ENCODE measurements at places on chromosomes 16 and 17. TPM values are rescaled to one million over a fixed set of nuclear protein-coding genes. Genes with fewer than 3 reads are reported as not detected.
A peak's percentile ranks its signal among the peaks of the same experiment; 100 is the strongest.

- no peak for DNase-seq
Measured at GRCh38 chr16:63447121-63447520, 1410.9 kb upstream of the CDH8 start.

DNA sequence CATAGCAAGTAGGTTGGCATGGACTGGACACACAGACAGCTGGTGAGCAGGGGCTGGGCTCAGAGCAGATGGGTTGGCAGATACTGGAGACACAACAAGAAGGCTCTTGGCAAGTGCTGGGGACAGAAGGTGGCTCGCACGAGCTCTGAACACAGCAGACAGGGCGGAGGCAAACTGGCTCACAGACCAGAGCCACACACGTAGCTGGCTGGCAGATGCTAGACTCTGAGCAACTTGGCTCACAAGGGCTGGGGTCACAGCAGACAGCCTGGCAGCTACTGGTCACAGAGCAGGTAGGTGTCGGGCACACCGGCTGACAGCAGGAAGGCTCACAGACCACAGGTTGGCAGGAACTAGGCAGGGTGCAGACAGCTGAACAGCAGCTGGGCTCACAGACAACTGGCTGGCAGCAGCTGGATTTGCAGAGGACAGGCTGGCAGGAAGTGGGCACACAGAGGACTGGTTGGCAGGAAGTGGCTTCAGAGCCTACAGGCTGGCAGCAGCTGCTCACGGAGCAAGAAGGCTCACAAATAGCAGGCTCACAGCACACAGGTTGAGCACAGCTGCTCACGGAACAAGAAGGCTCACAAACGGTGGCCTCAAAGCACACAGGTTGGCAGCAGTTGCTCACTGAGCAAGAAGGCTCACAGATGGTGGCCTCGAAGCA lies 725 bp downstream of the KRTAP16-1 start:
- no peak for DNase-seq

DNA sequence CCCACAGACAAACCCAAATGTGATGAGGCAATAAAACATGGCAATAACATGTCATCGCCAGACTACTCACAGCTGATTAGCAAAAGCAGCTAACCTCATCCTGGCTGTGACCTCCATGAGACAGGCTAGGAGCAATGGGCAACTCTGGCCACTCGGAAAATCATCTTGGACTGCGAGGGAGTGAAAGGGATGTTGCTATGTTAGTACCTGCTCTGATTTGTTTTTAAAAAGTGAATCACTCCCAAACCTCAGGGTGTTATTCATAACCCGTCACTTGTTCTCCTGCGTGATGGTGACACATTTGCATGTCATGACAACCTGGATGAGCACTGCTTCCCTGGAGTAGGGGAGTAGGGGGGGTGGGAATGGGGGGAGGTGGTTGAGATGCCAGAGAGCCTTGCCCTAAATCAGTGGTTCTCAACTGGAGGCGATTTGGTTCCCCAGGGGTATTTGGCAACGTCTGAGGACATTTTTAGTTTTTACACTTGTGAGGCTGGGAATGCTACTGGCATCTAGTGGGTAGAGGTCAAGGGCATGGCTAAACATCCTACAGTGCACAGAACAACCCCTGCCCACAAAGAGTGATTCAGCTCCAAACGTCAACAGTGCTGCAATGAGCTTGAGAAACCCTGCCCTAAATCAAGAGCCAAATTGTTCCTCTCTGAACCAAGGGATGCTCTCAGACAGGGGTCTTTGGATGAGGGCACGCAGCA lies 241.7 kb downstream of the SOX9 start:
- DNase-seq, result peak; percentile 97

GRCh38 chr17:45440161-45440778 lies 7.6 kb upstream of the ARHGAP27 start:
- no peak for DNase-seq

DNA sequence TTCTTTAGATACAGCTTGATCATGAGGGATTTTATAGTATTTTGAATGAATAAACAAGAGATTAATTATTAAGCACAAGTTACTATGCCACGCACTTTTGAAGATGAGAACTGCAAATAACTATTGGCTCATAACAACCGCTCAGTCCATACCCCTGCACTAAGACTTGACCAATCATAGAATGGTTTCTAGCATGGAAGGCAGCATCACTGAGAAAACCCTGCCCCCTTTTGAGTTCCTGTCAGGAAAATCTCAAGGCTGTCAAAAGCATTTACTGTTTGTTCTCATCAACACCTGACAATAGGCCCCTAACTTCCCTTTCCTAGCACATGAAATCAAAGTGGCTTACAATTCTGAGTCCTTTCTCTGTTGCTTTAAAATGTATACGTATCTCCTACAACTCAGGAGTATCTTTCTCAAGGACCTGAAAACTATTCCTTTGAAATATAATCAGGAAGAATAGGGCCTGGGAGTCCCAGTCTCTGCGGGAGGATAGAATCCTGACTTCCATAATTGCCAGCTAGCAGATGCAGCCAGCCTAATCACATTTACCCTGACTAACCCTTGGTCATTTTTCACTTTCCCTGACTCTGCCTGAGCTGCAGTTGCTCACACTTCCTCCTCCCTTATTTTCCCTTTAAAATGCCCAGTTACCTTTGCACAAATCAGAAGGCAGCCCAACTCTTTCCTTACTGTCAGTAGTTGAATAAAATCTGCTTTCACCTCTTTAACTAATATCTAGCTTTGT lies 9.1 kb upstream of the MMD start:
- peak; percentile 29 for DNase-seq

DNA sequence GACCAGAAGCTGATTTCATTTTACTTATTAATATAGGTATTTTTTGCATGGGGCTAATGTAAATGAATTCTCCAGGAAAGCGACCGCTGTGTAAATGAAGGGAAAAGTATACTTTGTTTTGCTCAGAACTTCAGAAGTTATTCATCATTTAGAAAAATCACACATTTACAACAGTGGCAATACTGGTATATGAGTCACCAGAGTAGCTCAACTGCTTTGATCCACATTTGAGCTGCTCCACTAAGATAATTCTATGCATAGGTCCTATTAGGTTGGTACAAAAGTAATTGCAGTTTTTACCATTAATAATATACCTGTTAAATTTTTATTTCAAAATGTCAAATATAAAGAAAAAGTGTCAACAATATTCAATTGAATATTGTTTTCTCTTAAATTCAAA lies 22.9 kb upstream of the DYNLRB2 start:
- no peak for DNase-seq

DNA sequence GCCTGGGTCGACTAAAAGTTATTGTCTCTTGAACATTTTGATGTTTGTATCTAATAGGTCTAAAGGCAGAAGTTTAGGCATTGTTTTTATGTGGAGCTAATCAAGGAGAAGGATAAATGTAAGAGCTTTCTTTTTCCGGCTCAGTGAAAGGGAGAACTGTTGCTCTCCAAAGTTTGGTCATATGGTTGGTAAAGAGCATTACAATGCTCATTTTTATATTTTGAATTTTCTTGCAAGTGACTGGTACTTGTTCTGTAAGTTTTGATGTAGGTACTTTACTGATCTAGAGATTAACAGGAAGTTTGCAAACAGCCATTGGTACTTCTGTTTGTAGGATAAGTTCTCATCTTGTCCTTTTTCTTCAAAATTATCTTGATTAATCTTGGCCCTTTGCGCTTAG lies 30.9 kb upstream of the BCAS3 start:
- no peak for DNase-seq

- DNase-seq, result no peak
Measured at GRCh38 chr17:74393346-74393942, 26.1 kb downstream of the GPR142 start.

DNA sequence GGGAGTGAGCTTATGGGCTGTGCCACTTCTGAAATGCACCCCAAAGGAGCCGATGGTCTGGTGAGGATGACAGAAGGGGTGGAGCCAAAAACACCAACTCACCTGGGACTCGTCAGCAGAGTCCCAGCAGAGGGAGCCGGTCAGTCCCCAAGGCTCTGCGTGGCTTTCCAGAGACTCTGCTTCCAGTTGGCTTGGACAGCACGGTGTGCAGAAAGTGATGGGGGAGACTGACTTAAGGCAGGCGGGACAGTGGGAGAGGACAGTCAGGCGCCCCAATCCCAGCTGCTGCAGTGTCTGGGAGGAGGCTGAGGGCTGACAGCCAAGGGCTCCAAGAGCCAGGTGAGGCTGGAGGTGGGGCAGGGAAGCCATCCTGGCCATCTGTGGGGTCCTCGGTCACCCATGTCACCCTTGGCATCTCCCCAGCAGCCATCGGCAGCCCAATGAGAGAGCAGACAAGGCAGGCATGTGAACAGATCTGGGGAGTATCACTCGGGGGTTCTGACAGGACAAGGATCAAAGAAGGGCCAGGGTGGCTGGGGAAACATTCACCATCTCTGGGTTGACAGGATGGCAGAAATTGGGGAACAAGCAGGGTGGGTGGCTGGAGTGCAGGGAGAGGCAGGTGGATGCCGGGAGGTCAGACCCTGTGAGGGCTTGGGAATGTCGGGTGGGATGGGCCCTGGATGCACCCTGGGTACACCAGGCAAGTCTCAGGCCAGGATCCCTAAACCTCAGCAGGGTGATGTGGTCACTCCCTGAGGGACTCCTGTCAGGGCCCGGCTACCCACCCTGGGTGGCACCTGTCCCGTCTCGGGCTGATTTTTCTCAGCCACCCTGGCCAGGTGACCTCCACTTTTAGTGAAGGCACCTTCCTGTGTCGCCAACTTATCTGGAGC lies 8.9 kb upstream of the KRTAP17-1 start:
- peak; percentile 62 for DNase-seq

- peak; percentile 94 for DNase-seq
Measured at GRCh38 chr16:85173981-85174751, 61.9 kb upstream of the CIBAR2 start.

DNA sequence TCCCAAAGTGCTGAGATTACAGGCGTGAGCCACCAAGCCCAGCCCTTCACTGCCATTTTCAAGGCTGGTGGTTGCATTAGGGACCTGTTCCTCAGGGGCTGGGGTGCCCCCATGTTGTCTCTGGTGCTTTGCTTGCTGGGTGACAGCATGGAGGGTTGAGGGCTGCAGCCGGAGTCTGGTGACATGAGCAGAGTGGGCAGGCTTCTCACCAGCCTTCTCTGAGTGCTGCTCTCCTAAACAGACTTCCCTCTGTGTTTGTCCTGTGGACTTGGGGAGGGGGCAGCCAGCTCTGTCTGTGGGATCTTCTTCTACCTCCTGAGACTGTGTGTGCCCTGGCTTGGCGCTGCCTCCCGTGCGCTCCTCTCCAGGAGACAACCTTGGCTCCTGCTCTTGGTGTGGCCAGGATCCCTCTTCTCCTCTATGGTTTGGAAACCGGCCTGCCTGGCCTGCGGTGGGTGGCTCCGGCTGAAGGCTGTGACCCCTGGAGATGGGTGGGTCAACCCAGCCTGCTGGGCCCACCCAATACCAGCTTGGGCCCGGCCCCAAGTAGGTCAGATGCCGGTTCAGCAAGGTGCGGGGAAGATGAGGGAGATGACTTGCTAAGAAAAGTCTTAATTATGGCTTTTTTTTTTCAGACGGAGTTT lies 72.1 kb downstream of the PDPK1 start:
- no peak for DNase-seq

- DNase-seq, result no peak
Measured at GRCh38 chr16:2874032-2874911, 8.7 kb upstream of the FLYWCH2 start.

- DNase-seq, result no peak
Measured at GRCh38 chr17:3029213-3029913, 34.0 kb downstream of the OR1D5 start.

GRCh38 chr17:45403906-45404490 lies 28.7 kb downstream of the ARHGAP27 start:
- no peak for DNase-seq

Gene CMTM2
- not detected for total RNA-seq

Gene SUPT4H1
- 71.6 TPM for total RNA-seq

Gene SULT1A1
- 0.91 TPM for total RNA-seq

Gene NACA2
- not detected for total RNA-seq

Gene SOCS7
- total RNA-seq, result 9.7 TPM

Gene GAS2L2
- total RNA-seq, result not detected

Gene CHRNE
- total RNA-seq, result not detected

Gene KRT33A
- 0.17 TPM for total RNA-seq

Gene CD300LG
- total RNA-seq, result not detected

Gene SRR
- total RNA-seq, result 27.2 TPM

Gene LPO
- total RNA-seq, result not detected

Gene MLKL
- 14.4 TPM for total RNA-seq

Gene FLCN
- 8.7 TPM for total RNA-seq

Gene TMEM106A
- total RNA-seq, result 4.9 TPM

Measured in M059J (cell line).